ENCODE measurements at places on chromosomes 5 and 9.

DNA sequence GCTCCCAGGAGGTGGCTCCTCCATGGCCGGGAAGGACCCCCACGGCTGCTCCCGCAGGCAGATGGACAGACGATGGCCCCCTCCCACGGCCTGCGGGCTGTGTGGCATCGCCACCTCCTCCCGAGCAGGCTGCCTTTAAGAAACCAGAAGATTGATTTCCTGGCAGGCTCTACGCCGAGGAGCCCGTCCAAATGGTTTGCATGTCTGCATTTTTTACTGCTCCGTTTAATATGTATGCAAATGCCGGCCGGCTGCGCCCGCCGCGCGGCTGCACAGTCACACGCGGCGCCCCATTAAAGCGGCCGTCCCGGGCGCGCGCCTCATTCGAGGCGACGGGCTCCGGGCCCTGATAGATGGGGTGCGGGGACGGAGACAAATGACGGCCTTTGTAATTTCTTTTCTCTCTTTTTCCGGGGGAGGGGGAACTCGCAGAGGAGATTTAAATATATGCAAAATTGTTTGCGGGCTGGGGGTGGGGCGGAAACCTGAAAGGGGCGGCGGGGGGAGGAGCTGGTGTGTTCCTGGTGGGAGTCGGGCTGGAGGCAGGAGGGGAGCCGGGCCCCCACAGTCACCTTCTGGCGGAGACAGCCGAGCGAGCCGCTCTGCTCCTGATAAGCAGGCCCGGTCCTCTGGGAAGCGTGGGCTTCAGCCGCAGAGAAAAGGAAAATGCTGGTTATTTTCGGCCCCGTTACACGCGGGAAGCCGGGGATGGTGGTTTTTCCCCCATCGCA, 158.7 kb upstream of the IER5L start:
- peak; percentile 16 for DNase-seq

GRCh38 chr9:73643379-73644013, 491.8 kb downstream of the ANXA1 start:
- DNase-seq = no peak

- no peak for DNase-seq
These were observed 3.8 kb downstream of the ARSI start for GRCh38 chr5:150298701-150299451.

DNA sequence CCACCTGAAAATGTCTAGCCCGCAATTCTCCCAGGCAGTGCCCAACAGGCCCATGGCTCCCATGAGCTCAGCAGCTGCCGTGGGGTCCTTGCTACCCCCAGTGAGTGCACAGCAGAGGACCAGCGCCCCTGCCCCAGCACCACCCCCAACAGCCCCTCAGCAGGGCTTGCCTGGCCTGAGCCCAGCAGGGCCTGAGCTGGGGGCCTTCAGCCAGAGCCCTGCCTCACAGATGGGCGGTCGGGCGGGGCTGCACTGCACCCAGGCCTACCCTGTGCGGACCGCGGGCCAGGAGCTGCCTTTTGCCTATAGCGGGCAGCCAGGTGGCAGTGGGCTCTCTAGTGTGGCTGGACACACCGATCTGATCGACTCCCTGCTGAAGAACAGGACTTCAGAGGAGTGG, 19.3 kb upstream of the LTC4S start:
- no peak for DNase-seq

DNA sequence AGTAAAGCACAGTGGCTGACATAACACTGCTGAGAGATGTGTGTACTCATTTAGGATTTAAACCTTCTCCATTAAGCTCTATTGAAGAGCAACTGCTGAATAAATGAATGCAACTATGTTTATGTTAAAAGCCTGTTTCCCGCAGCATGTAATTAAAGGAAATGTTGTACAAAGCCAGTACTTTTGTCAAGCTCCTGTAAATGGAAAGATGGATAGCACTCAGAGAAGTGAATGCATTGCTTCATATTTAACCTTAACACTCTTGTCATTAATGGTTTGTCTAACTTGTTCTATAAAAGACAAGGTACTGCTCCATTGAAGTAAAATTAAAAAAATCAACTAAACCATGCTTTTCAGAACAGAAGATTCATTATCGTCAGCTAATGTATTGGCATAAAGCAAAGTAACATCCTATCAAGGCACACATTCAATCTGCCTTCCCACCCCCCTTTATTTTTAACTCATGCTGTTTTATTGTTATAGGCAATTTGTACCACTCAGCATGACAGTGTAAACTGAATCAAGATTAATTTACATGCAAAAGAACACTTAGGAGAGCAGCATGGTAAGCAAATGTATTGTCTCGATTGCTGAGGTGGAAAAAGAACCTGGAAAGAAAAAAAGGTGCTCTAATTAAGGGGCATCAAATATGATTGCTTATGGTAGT, 240.9 kb upstream of the TBCA start:
- no peak for DNase-seq

DNA sequence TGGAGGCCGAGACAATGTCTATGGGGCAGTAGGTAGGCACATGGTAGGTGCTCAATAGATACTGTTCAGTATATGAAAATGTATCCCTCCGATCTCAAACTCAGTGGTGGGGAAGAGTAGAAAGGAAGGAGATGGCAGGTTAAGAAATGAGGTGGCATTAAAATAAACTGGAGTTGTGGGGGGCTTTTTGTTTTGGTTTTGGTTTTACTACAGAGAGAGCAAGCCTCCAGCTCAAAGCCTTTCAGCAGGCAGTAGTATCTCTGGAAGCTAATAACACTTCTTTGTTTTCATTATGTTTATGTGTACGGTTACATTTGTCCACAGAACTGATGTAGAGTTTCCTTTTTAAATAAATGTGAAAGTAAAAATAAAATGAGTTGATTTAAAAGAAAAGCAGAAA, 8.6 kb downstream of the MFAP3 start:
- DNase-seq = no peak

DNA sequence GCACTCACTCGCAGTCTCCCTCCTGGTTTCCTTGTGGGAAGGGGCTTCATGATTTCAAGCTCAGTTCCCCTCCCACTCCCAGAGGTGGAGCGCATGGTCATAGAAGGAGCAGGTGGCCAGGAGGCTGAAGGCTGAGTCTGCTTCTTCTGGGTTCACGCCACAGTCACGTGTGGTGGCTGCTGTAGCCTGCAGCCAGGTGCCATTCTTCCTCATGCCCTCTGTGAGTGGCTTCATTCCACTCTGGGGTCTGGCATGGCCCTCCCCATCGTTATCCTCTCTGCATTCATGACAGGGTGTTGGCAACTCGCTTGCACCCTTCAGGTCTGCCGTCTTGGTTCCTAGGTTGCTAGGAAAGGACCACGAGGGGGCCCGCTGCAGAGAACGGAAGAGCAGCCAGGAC, 3.5 kb downstream of the MRPL41 start:
- DNase-seq = no peak

DNA sequence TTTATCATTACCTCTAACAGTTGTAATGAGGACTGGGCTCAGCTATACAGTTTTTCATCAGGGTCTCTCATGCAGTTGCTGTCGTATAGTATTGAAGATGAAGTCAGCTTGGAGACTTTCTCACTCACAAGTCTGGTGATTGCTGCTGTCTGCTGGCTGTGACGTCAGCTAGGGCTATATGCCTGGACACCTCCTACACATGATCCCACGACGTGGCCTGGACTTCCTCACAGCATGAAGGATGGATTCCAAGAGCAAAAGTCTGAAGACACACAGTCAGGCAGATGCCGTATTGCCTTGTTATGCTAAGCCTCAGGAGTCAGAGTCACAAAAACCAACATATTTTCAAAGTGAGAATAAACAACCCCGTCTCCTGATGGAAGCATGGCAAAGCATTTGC, 193.3 kb downstream of the LURAP1L start:
- DNase-seq = no peak

DNA sequence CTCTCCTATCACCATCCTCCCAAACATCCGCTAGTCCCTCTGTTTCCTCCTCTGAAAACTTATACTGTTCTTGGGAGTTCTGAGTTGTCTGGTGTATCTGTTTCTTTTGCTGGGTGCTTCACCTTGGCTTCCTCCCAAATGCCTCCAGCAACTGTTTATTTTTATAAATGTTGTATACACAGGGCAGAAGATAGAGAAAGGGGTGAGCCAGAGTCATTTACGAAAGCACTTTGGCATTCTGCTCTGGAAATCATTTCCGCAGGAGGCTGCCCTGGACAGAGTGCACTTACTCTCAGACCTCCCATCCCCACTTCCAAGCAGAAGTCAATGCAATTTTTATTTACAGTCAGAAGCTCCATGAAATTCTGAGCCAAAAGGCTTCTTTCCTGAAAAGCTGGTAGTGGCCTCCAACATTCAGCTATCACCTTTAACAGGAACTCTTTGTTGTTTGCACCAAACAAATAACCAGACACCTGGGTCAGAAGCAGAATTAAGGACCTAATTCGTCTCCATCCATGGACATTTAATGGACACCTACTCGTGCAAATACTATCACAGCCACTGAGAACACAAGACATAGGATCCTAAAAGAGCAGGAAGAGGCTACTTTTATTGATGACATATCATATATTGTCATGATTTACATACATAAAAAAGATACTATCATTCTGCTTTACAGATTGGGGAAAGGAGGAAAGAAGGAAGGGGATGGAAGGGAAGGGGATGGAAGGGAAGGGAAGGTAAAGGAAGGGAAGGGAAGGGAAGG, 229.5 kb upstream of the PAPPA start:
- no peak for DNase-seq

GRCh38 chr5:63211448-63212132, 633.0 kb downstream of the LRRC70 start:
- no peak for DNase-seq

GRCh38 chr5:50963971-50964745, 297.7 kb downstream of the PARP8 start:
- DNase-seq = no peak

- no peak for DNase-seq
These were observed 65.2 kb upstream of the SLC25A51 start for GRCh38 chr9:37969130-37969529.

GRCh38 chr5:4947893-4948536, 192.1 kb upstream of the ADAMTS16 start:
- DNase-seq = no peak

GRCh38 chr5:112316006-112316405, 103.1 kb downstream of the EPB41L4A start:
- DNase-seq = no peak

GRCh38 chr9:70579686-70580085, 165.2 kb upstream of the KLF9 start:
- no peak for DNase-seq

- no peak for DNase-seq
These were observed 14.9 kb upstream of the GFRA3 start for GRCh38 chr5:138289296-138289695.

GRCh38 chr9:130212543-130213297, 40.5 kb downstream of the NCS1 start:
- DNase-seq = no peak

DNA sequence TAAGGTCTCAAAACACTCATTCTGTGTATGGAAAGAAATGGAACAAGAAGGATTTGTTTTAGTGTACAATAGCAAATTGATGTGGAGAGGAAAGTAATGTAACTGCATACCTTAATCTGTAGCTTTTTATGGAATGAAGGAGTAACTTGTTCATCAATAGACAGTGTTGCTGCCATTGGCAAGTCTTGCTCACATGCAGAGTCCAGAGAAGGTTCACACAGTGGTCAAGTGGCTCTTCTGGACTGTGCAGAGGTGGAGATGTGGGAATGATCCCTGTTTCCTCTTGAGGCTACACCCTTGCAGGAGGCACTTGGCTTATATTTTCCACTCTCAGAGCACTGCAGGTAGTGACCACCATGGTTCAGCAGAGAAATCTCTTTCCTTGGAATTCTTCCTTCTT, 132.9 kb upstream of the ANKH start:
- DNase-seq = no peak

DNA sequence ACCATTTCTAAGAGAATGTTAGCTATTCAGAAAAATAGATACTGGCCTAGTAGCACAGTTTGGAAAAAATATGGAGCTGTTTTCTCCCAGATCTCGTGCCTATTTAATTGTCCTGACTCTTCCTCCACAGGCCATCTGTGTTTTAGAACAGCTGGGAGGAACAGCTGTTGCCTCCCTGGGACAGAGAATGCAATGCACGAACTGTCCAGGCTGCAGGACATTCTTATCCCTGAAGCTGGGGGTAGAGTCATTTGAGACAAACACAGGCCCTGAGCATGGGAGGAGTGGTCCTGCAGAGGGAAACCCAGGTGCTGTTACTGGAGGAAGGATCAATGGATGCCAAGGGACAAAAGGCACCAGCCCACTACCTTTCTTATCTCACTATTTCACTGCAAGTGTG, 20.9 kb upstream of the SPARC start:
- no peak for DNase-seq
